Panc1 (cell line): ENCODE measurements at places on chromosomes 5 and 9.
A peak's percentile ranks its signal among the peaks of the same experiment; 100 is the strongest.

GRCh38 chr5:142600611-142601358 is 85.1 kb downstream of the FGF1 start:
- DNase-seq: no peak

- no peak for DNase-seq
These were observed 455 bp downstream of the OLFM1 start for GRCh38 chr9:135087899-135088347.

DNA sequence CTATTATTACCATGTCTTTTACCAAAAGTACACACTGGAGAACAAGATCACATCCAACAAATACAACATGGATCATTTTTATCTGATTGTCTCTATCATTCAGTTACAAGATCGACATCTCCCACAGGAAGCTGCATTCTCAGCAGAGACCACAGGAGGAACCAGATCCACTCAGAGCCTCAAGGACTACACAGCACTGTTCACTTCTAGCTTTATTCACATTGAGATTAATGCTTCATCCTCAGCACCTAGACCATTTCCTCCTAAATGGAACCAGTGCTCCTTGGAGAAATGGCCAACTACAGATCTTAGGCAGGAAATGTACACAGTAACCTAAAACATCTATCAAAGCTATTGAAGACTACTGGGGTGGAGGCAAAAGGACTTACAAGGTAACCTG is 13.3 kb upstream of the C5orf15 start:
- DNase-seq: no peak

GRCh38 chr5:3518576-3518975 is 77.1 kb upstream of the IRX1 start:
- no peak for DNase-seq

DNA sequence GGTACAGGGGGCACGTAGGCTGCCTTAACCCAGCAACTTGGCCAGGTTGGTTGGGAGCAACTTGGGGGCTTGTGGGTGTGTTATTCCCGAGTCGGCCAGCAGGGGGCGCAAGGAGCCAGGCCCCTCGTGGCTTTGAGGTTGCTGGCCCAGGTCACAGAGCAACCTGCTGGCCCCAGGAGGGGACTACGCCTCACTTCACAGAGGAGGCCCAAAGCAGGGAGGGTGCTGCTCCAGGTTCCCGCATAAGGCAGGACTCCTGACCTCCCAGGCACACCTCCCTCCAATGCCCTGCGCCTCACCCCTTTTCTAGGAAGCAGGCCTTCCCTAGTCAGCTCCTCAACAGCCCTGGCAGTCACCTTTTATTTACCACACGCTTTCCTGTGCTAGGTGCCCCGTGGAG is 18.1 kb downstream of the KYAT1 start:
- no peak for DNase-seq

GRCh38 chr5:6730807-6731206 is 17.6 kb downstream of the TENT4A start:
- no peak for DNase-seq

DNA sequence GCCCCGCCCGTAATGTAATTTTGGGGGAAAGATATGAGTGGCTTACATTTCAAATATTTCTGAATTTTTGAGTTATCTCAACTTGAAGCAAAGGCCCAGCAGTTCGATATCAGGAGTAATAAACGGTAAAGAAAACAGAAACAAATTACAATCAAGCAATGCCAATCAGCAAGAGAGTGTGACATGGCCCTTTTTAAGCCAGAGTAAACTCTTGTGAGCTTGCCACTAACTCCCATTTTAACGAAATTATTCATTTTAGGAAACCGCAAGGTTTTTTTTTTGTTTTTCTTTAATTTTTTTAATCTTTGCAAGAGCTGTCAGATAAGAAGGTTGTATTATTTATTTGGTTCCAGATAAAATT is 17.6 kb upstream of the CDK7 start:
- no peak for DNase-seq

GRCh38 chr5:59956130-59956783 is 62.7 kb upstream of the PDE4D start:
- no peak for DNase-seq

GRCh38 chr5:147520450-147520849 is 10.6 kb upstream of the DPYSL3 start:
- DNase-seq: no peak

DNA sequence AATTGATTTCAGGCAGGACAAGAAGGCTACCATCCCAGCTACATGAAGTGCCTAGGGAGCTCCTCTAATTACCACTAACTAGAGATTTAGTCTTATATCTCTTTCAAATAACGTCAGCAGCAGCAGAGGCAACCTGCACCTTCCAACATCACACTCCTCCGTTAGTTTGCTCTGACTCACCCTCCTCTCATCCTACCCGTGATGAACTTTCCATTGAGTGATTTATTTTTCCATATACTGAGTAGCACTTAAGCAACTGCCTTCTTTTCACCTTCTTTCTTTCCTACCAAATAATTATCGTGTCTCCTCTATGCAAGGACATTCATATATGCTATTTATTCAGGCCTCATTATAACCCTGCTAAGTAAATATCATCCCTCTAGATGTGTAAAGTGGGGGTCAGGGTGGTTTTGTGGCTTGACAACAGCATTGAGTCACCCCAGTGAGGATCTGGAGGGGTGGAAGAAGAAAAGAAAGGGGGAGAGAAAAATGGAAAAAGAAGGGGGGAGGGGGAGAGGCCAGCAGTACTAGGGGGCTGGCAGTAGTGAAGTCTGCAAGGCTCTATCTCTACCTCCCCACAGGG is 64.6 kb upstream of the CAST start:
- DNase-seq: peak; percentile 51

DNA sequence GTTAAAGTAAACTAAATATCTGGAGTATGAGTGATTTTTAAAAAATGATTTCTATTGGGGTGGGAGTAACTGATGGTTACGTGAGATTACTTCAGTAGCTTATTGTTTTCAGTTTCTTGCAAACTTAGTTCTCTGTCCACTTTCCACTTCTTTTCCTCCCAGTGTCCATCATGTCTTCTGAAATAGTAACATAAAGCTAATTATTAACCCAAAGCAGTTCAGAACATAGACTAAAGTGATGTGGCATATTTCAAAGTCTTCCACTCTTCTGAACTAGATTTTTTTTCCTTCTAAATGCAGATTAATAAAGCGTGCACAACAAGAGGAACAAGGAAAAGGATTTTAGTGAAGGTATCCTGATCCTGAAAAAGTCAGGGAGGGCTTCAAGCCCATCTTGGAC is 114.1 kb downstream of the MAN2A1 start:
- DNase-seq: no peak

DNA sequence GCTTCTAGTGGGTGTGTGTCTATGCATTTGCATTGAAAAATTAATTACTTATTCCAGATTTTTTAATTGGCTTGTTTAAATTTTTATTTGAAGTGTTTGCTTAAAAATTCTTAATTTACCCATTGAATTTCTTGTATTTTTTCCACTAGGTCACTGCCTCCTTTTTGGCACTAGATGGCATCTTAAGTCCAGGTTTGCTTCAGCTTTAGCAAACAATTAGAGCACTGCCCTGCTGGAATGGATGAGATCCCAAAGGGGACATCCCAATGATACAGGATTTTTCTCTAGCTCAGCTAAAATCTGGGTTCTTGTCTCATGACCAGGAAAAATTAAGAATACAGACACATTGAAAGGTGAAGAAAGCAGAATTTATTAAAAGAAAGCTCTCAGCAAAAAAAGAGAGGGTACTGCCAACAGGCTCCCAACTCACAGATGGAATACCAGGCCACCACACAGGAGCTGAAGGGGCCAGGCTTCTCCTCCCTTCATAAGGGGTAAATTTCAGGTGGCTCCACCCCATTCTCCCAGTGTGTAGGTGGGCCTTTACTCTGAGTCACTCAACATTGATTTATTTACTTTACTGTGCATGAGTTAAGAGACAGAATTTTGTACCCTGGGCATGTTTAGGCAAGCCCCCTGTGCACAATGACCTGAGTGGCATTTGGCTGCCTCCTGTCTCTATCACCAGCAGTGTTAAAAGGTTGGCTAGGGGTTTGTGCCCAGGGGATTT is 532.4 kb downstream of the ANXA1 start:
- DNase-seq: peak; percentile 15

DNA sequence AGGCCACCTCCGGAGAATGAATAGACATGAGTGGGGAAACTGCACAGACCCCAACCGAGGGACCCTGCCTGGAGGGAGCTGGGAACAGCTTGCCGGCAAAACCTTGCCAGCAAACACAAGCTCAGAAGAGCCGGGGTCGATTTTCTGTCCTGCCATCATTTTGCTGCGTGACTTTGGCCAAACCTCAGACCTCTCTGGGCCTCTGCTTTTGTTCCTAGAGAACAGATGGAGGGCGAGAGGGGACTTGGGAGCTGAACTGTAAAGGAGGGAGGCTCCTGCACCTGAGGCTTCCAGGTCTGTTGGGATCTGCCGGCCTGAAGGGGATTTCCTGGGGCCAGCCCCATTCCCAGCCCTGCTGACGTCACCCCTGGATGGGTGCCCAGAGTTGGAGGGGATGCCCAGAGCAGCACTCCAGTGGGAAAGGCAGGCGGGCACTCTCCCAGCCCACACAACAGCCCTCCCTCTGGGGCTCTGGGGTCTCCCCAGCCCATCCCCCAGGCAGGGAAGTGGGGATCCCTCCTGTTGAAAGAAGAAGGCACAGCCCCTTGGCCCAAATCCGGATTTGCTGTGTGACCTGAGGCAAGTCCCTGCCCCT is 40.4 kb upstream of the SYNPO start:
- no peak for DNase-seq

DNA sequence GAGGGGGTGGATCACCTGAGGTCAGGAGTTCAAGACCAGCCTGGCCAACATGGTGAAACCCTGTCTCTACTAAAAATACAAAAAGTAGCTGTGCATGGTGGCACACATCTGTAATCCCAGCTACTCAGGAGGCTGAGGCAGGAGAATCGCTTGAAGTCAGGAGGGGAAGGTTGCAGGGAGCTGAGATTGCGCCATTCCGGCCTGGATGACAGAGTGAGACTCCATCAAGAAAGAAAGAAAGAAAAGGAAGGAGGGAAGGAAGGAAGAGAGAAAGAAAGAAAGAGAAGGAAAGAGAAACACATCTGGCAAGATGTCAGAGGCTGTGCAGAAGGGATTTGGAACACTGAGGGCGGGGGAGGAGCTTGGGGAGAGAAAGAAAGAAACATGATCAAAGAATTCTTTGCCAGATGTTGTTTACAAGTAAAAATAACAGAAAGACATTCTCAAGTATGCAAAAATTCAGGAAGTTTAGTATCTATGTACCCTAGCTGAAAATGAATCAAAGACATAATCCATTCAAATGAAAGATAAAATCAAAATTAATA is 93.7 kb downstream of the AK8 start:
- no peak for DNase-seq

DNA sequence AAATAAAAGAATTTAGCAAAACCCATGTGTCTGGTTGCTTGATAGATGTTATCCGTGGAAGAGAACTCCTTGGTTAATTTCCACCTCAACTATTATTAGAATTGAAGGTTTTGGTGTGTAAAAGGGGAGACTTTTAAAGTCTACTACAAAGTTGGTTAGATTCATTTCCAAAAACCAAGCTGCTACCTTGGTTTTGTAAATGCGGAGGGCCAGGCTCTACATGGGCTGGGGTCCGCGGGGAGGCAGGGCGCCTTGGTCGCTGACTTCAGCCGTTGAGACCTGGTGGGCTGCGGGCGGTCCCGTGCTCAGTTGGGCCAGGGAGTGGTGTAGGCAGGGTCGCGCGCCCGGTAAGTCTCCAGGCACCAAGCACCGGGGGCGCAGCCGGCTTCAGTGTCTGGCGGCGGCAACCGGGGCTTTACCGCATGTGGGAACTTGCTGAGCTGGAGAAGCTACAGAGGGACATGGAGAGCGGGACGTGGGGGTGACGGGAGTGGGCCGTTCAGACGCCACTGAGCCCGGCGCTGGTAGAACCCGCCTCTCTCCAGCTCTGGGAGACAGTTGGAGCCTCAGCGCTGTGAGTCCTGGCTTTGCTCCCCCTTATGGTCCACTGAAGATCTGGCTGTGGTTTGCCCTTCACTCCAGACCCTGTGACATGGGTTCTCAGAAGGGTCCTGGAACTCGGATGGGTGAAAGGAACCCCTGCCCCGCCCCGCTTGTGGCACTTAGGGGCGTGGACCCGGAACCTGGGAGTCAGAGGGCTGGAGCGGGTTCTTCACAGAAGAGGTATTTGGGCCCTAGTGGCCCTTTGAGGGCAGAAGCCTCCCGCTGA is 11.8 kb downstream of the NR2F1 start:
- DNase-seq: no peak

DNA sequence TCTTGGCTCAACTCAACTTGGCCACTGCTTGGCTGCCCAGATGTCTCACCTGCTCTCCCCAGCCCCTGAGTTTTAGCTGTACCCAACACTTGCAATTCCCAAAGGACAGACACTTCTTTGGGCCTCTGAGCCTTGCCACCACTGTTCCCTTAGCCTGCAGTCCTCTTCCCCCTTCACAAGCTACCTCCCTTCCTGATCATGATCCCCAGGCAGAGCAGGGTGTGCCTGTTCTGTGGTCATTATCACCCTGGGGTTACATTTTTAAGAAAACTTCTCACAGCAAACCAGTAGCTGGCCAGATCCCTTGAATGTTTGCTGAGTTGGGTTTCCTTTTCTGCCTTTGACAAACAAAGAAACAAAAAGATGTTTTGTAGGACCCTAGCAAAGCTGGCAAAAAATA is 87.5 kb upstream of the PRRC1 start:
- DNase-seq: no peak

DNA sequence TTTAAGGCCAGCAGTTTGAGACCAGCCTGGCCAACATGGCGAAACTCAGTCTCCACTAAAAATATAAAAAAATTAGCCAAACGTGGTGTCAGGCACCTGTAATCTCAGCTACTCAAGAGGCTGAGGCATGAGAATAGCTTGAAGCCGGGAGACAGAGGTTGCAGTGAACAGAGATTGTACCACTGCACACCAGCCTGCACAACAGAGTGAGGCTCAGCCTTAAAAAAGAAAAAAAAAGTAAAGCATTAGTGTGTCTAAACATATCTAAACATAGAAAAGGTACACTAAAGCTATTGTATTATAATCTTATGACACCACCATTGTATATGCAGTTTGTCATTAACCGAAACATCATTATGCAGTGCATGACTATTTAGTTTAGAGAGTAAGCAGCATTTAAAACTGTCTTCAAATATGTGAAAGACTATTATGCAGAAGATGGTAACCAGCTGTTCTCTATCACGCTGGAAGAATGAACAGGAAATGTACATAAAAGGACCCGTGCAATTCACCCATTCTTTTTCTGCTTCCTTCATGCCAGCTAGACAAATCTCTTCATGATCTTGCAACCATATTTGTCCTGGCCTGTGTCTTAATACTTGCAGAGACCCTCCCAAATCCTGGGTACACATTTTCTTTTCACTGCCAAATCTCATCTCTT is 58.6 kb downstream of the ITGA1 start:
- no peak for DNase-seq

DNA sequence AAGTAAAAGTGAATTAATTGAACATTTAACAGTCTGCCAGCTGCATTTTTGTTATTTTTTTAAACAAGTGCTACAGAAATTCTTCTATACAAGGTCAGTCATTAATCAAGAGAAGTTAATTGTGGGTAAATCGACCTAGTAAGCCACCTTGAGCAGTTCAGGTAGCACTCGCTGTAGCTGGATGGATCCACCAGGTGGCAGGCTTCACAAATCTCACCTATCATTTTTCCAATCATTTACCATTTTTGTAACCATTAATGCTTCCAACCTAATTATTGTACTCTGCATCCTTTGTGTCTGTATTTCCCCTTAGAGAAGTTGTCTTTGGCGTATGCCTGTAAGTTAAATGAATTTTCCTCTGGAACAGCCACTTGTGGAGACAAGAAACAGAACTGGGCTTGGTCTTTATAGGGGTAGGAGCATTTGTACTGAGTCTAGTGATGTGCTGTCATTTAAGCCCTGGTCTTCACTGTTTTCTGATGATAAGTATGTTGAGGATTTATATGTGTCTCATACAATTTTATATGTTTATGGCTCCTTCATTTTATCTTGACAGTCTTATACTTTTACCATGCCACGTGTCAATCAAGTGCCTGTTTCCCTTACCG is 39.5 kb downstream of the CD180 start:
- peak; percentile 45 for DNase-seq
